ENCODE measurements at places on chromosomes 6 and 20. TPM values are rescaled to one million over a fixed set of nuclear protein-coding genes. Genes with fewer than 3 reads are reported as not detected.

The PLCB4 gene
- total RNA-seq: 39.4 TPM

The ADGRF5 gene
- total RNA-seq: 3.3 TPM

The OPRL1 gene
- total RNA-seq: 0.25 TPM

The C4A gene
- total RNA-seq: 15.9 TPM

The PRDM1 gene
- total RNA-seq: 17.6 TPM

The SLC2A4RG gene
- total RNA-seq: 75.3 TPM

The CAGE1 gene
- not detected for total RNA-seq

All from colonic mucosa (tissue), 4 donors.